ENCODE measurements at places on chromosomes 11 and 22.

- no peak for DNase-seq
Measured at GRCh38 chr11:64854534-64855502, 10.4 kb upstream of the CDC42BPG start.

- no peak for DNase-seq
Measured at GRCh38 chr11:73277467-73277866, 5.3 kb downstream of the P2RY6 start.

DNA sequence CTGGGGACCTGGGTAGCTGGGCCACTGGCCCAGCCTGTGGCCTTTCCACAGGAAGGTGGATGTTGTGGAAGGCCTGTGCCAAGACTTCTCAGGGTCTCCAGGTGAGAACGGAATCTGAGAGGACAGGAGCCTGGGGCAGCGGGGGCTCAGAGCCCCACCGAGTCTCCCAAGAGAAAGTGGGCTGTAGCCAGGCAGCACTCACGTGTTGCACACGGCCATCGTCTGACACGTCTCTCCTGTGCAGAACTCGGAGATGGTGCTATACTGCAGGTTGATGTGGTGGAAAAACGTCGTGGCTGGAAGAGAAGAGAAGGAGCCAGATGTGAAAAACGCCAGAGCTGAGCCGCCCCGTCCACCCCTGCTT, 6.4 kb downstream of the MOB2 start:
- DNase-seq = no peak

DNA sequence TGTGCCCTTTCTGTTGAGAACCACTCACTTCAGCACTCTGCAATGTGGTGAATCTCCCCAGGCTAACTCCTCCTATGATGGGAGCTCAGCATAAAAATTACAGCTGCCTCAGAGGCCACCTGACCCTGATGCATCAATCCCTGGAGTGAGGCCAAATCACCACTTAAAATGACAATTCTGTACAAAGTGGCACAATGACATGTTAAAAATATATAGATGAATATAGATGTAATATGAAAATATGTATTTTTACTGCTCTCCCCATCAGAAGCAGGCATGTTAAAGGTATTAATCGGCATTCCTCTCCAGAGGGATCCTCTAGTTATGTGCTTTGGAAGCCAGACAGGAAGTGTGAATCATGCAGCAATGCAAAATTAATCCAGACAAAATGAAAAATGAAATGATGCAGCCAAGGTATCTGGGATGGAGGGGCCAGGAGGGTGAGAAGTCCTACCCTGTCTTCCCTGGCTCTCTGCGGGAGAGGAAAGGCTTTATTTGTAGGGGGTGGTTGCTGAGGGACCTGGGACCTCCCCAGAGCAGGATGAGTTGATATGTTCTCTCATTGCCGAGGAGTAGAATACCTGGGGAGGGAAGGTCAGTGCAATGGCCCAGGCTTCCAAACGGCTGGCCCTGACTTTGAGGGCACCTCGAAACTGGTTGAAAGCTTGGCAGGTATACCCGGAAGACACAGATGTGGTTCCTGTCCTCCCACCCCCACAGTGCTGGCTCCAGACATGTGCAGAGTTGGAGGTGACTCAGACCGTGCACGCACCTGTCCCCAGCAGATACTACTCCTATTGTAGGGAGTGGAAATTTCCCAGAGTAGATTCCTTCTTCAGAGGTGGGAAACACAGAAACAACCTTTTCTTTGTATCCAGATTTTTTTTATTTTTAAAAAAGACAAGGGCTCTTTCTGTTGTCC, 347.9 kb upstream of the NCAM1 start:
- peak; percentile 62 for DNase-seq

DNA sequence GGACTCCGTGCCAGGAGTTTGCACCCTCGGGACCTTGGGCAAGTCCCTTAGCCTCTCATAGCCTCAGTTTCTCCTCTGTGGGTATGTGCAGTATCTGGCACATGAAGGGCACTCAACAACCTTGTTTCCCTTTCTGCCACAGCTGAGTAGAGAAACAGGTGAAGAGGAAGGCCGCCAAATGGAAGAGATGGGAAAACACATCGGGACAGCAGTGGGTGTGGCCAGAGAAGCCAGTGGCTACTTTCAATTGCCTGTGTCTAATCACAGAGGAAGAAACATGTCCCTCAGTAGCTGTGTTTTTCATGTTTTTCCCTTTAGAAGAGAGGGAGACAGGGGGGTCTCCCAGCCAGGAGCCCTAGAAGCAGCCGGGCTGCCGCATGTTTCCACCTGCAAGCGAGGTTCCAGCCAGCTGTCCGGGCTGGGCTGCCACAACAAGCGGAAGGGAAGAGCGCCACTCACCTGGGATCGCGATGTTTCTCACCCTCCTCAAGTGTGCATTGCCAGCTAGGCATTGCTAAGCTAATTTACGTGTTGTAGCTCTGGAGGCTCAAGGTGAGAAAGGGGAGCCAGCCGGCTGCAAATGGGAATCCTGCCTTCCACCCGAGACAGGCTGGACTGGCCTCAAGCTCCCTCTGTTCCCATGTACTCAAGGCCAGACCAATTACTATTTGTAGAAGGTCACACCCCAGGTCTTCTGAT, 16.7 kb downstream of the ASPHD2 start:
- DNase-seq = no peak

DNA sequence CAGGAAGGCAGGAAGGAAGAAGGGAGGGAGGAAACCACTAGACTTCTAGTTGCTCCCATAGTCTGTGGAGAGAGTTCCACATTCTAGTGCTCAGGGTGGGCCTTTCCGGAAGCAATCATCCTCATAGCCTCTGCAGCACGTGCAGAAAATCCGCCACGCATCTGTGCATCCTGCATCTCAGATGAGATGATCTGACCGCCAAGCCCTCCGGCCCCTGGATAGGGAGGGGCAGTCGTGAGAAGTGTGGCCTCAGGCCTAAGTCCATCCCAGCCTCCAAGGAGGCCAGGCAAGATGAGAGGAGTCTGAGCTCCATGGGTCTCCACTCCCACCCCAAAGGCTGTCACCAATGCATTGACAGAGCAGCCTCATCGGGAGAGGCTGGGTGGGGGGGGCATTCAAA, 30.4 kb upstream of the IGSF9B start:
- no peak for DNase-seq

DNA sequence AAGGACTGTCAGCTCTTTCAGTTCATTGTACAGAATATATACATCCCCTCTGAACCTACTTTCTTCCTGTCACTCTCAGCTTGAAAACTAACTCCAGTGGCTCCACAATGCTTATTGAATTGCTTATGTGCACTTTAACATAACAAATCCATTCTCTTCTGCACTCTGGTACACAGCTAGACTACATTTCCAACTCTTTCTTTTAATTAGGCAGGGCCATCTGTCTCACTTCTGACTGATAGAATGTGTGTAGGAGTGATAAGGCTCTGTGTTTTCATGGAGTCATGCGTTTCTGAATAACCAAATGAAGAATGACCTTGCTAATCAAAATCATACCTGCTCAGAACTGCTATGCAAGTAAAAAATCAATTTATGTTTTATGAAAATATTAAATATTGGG, 278.5 kb upstream of the CCDC179 start:
- no peak for DNase-seq

GRCh38 chr11:81359476-81359875, 1374.2 kb downstream of the FAM181B start:
- DNase-seq = no peak

GRCh38 chr22:21760640-21761039, 25.0 kb upstream of the YPEL1 start:
- DNase-seq = no peak

DNA sequence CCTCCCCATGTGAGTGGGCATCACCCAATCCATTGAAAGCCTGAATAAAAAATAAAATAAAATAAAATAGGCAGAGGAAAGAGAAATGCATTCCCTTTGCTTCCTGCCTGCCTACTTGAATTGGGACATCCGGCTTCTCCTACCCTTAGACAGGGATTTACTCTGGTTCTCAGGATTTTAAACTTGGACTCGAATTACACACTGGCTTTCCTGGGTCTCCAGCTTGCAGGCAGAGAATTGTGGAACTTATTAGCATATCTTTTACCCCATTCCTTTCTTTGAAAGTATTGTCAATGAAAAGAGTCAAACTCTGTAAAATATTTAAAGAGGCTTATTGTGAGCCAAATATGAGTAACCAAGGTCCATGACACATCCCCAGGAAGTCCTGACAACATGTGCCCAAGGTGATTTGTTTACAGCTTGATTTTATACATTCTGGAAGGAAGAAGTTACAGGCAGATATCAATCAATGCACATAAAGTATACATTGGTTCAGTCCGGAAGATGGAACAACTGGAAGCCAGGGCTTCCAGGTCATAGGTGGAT, 78.4 kb upstream of the CCDC90B start:
- DNase-seq = no peak

GRCh38 chr11:41522899-41523672, 63.6 kb upstream of the LRRC4C start:
- DNase-seq = no peak

- no peak for DNase-seq
Measured at GRCh38 chr11:125123194-125123946, 11.9 kb upstream of the TMEM218 start.

DNA sequence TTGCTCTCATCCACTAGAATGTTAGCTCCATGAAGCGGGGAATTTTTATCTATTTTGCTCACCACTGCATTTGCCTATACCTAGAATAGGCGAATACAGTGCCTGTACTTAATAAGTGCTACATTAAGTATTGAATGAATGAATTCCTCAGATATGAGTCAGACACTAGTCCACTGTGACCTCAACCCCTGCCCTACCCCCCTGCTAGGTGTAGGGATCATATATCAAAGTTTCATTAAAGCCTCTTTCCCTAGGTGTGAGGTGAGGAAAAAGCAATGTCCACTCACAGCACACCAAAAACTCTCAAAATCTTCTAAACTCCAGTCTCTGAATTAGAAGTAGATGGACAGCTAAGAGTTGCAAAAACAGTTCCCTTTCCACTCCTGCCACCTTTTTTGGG, 9.8 kb upstream of the PSMA1 start:
- DNase-seq = no peak

- no peak for DNase-seq
Measured at GRCh38 chr22:45446216-45446615, 32.7 kb downstream of the RIBC2 start.

- DNase-seq = no peak
Measured at GRCh38 chr11:16484434-16484833, 128.1 kb upstream of the SOX6 start.

GRCh38 chr11:78132475-78132874, 7.0 kb downstream of the ALG8 start:
- no peak for DNase-seq

- DNase-seq = no peak
Measured at GRCh38 chr11:111939836-111940604, 2.9 kb downstream of the DIXDC1 start.

DNA sequence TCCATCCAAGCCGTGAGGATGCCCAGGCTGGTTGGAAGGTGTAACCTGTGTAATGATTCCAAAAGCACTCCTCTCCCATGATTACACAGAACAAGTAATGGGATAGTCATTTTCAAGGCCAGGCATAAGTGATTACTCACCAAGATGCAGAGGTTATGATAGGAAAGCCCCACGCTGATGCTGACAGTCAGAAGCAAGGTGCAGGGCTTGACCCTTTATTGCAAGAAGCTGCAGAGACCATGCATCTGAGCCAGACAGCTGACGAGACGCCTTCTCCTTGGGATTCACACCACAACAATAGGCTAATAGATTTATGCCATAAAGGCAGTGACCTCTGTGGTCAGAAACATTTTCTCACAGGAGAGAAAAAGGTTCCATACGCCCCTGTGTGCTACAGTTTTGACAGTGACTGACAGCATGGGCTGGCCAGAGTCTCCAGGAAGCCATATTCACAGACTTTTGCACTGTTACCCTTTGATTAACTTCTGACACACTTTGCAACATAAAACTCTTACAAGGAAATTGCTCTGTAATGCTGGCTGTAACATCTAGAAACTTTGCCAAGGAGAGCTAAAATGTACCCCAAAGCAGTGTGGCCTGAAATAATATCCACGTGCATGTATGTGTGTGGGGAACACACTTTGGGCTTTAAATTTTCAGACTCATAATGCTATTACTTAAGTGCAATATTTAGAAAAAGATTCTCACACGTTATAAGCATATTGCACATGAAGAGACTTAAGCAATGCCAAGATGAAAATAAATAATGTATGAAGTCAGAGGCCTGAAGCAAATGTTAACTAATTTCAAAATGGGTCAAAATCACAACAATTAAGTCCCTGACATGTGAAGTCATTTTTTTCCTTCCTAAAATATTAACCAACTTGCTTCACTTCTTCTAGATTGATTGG, 1079.0 kb upstream of the TENM4 start:
- peak; percentile 20 for DNase-seq

DNA sequence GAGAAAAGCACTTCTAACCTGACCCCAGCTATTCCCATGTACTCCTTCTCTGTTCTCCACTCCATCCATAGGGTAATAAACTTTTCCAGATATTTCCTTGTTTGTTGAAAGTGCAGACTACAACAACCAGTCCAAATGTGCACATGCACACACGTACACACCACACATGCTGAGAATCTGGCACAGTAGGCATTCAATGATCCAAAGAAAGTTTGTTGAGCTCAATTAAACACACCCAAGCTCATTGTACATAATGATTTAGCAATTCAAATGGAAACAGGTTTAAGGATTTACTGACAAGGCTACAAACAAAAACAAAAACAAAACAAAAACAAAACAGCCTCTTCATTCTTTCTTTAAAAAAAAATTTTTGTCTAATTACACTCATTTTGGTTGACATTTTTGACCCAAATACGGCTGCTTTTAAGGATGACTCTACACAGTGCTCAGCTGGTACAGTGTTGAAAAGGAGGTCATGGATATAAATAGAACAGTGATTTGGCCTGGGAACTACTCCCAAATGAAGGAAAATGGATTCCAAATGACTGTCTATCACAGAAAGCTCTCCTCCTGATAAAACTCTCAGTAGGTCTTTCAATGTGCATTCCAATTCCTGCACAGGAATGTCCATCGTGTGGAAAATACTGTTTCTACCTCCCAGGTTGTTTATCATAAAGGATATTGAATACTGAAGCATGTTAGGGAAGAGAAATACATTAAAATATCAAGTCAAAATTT, 232.2 kb downstream of the GUCY1A2 start:
- no peak for DNase-seq

- DNase-seq = no peak
Measured at GRCh38 chr11:117199053-117199915, at the start of gene TAGLN. Gene TAGLN (plus strand): TSS chr11:117199370. CDS start chr11:117203014, 3,644 bp downstream.

GRCh38 chr11:74070723-74071492, 62.0 kb upstream of the UCP3 start:
- DNase-seq = no peak

- no peak for DNase-seq
Measured at GRCh38 chr11:1082728-1083620, 8.3 kb downstream of the MUC2 start.

GRCh38 chr11:849951-850774, 7.5 kb downstream of the TSPAN4 start:
- no peak for DNase-seq

DNA sequence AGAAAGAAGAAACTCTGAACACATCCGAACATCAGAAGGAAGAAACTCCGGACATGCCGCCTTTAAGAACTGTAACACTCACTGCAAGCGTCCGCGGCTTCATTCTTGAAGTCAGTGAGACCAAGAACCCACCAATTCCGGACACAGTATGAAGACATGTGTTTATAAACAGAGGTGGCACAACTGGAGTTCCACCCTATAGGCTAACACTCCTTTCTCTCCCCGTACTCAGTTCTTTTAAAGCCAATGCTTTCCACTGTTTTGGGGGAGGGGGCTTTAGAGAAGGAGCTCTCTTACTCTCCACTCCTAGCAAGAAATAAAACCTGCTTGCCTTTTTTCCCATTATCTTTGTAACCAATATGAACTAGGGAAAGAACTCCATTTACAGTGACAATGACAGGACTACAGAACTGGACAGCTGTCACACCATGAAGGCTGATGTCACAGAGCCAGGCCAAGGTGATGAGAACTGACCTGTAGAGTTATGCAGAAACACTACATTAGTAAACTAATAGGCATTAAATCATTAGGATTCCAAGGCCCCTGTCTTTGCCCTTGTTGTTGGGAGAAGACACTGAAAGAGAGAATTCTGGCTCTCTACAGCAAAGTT, 733 bp downstream of the TRIM5 start:
- no peak for DNase-seq

Measured in epithelial cell of prostate (primary cell).